Thyroid gland (tissue), 4 donors: ENCODE measurements at places on chromosomes 11 and 22. TPM values are rescaled to one million over a fixed set of nuclear protein-coding genes. Genes with fewer than 3 reads are reported as not detected.

DNA sequence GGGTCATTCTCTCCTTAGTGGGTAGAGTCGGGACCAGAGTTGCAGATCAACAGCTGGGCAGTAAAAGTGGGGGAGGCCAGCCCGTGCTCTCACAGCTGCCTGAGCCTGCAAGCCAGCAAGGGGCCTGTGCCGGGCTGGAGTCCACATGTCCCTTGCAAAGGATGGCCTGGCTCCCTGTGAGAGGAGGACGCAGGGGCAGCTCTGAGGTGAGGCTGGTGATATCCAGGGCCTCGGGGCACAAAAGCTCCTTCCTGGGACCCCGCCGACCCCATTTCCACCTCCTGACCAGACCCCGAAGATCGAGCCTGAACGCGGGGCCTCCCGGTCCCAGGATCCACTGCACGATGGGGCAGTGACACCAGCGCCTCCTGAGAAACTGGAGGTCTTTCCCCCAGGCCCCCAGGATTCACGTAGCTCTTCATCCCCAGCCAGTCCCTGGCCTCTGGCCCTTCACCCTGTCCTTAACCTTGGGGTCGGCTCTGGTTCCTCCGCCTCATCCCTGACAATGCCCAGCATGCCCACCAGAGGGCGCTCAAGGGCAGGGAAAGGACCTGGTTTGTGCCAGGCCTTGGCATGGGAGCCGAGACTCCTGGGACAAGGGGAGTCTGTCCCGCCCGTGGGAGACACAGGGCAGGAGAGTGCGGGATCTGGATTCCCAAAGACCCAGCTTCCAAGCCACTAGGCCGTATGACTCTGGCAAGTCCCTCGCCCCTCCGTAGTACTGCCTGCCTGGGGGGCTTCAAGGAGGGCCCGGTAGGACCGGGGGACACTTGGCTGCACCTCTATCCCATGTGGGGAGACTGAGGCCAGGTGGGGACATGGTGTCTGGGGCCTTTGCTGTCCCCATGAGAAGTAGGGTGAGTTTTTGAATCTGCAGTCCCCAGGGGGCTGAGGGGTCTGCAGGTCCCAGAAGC lies 17.8 kb upstream of the WNT7B start:
- peak; percentile 75 for DNase-seq

DNA sequence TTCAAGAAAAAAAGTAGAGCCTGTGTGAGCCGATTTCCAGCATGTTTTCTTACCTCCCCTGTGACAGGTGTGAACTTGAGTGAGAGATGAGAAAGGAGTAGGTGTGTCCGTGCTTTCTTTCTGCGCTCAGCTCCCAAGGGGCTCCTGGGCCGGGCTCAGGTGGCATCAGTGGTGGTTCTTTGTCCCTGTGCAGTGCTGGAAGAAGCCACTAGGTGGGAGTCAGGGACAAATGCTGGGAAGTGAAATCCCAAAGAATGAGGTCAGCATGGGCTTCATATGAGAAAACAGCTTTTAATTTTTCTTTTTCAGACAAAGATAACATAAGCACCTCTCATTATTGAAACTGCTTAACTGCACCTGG lies 57.8 kb downstream of the PPFIBP2 start:
- DNase-seq = peak; percentile 89

GNB1L gene
- total RNA-seq = 4.2 TPM

ASCL2 gene
- 2.9 TPM for total RNA-seq

GPR152 gene
- not detected for total RNA-seq
